ENCODE measurements at places on chromosomes 3 and 15. TPM values are rescaled to one million over a fixed set of nuclear protein-coding genes. Genes with fewer than 3 reads are reported as not detected.

Gene RHCG
- polyA plus RNA-seq: 0.61 TPM

Gene CASR
- polyA plus RNA-seq: not detected

Gene MCF2L2
- 0.12 TPM for polyA plus RNA-seq

Gene TMEM212
- not detected for polyA plus RNA-seq

Gene C2CD4A
- 0.46 TPM for polyA plus RNA-seq

Gene AADACL2
- polyA plus RNA-seq: 1.1 TPM

Gene SNURF
- 2.2 TPM for polyA plus RNA-seq

Gene FBXO40
- polyA plus RNA-seq: under 0.01 TPM

Gene CLDN18
- 0.38 TPM for polyA plus RNA-seq

Gene PLSCR2
- 0.14 TPM for polyA plus RNA-seq

Gene DPPA2
- polyA plus RNA-seq: not detected

Gene LMAN1L
- polyA plus RNA-seq: not detected

Gene HESX1
- 0.64 TPM for polyA plus RNA-seq

Gene GOLGA8S
- polyA plus RNA-seq: 0.06 TPM

Gene PPM1L
- polyA plus RNA-seq: 3.8 TPM

Gene OIP5
- polyA plus RNA-seq: 0.48 TPM

Gene IRAK2
- polyA plus RNA-seq: 10.4 TPM

Gene SLC22A13
- polyA plus RNA-seq: not detected

Gene GRAMD2A
- polyA plus RNA-seq: not detected

Gene CHAC1
- 6.4 TPM for polyA plus RNA-seq

Gene C3orf85
- not detected for polyA plus RNA-seq

Gene LARP6
- polyA plus RNA-seq: 6.6 TPM

Gene GRK7
- 0.03 TPM for polyA plus RNA-seq

Gene RBP2
- 0.37 TPM for polyA plus RNA-seq

Gene PIK3CB
- polyA plus RNA-seq: 14.9 TPM

Gene POLQ
- 0.22 TPM for polyA plus RNA-seq

Gene PXYLP1
- 5.1 TPM for polyA plus RNA-seq

Gene GOLGA6L7
- not detected for polyA plus RNA-seq

Gene INKA1
- 1.4 TPM for polyA plus RNA-seq

Gene TARS3
- polyA plus RNA-seq: 5.5 TPM

Gene ATP10A
- 2.4 TPM for polyA plus RNA-seq

Gene EOMES
- not detected for polyA plus RNA-seq

Gene C3orf70
- 1.6 TPM for polyA plus RNA-seq

Gene CX3CR1
- 0.45 TPM for polyA plus RNA-seq

Gene ITIH3
- polyA plus RNA-seq: 2.9 TPM

Gene DISP2
- 0.56 TPM for polyA plus RNA-seq

Gene GPR176
- polyA plus RNA-seq: 0.68 TPM

Gene EPHB1
- 0.14 TPM for polyA plus RNA-seq

Gene LRTM1
- polyA plus RNA-seq: not detected

Gene SERPINI1
- polyA plus RNA-seq: 15.0 TPM

Gene ATP13A5
- not detected for polyA plus RNA-seq

Gene FBXW12
- 1.5 TPM for polyA plus RNA-seq

Gene ZNF774
- not detected for polyA plus RNA-seq

Gene MORC1
- 0.01 TPM for polyA plus RNA-seq

Gene ZNF662
- polyA plus RNA-seq: 2.8 TPM

Gene INAFM2
- polyA plus RNA-seq: 9.1 TPM

Gene LSMEM2
- polyA plus RNA-seq: 0.15 TPM
